ENCODE measurements at places on chromosomes 4 and X. TPM values are rescaled to one million over a fixed set of nuclear protein-coding genes. Genes with fewer than 3 reads are reported as not detected.
A peak's percentile ranks its signal among the peaks of the same experiment; 100 is the strongest.

DNA sequence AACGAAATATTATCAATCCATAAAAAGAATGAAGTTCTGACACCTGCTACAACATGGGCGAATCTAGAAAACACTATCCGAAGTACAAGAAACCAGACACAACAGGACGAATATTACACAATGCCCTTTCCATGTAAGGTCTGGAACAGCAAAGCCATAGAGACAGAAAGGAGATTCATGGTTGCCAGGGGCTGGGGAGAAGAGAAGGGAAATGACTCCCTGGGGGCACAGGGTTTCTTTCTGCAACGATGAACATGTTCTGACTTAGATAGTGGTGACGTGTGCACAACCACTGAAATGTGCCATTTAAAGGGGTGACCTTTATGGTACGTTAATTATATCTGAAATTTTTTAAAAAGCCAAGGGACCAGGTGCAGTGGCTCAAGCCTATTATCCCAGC, 28.3 kb downstream of the GPR143 start:
- no peak for DNase-seq

DNA sequence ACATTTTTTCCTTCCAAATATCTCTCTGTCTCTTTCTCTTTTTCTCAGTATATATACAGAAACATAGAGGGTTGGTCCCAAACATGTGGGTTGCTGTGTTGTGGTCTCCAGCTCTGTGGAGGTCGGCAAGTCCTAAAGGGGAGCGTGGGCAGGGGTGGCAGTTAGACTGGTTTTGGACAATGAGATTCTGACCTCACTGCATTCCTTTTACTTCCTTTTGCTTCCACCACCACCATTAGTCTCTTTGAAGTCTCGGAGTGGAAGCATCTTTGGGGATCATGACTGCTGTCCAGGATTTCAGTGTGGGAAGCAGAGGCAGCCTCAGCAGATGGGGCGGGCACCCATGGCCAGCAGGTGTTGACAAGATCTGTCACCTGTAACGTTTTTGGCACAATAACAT, 1091.8 kb downstream of the RAPGEF2 start:
- DNase-seq, result no peak

DNA sequence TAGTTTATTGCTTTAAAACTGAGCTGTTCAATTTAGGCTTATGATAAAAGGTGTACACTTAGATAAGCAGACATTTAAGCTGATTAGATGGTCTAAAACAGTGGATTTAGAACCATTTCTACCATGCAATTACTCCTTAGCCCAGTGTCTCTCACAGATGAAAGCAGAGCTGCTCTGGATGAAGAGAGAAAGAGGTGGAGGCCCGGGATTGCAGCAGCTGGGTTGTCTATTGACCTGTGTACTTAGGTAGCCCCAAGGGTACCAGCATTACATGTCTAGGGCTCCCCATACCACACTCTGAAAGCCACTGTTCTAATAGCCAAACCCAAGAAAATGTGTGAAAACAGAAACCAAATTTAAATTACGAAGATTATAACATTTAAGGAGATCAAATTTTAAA, 86.0 kb upstream of the GIMD1 start:
- DNase-seq, result no peak

DNA sequence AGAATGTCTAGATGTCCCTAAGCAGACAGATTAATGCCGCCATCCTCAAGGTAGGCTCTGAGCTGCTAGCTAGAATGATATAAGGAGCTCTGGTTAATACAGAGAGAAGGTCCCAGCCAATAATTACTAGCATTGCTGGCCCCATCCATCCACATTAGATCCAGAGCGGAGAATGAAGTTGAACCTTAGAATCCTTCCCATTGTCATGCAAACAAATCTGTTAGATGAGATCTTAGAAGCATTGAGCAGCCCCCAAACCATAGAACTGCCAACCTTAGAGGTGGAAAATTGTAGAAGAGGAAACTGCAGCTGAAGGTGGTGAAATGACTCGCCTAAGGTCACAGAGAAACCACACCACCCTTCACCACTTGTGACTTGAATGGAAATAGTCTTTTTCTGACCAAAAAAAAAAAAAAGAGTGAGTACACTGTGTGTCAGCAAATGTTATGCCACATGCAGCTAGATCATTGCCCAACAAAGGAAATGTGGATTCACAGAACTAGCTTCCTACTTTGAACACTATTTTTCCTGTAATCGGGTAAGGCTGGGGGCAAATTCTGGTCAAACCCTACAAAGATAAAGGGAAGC, 162.1 kb downstream of the SMIM20 start:
- no peak for DNase-seq

GRCh38 chr4:86938771-86939520, 4.1 kb downstream of the AFF1 start:
- peak; percentile 59 for DNase-seq

DNA sequence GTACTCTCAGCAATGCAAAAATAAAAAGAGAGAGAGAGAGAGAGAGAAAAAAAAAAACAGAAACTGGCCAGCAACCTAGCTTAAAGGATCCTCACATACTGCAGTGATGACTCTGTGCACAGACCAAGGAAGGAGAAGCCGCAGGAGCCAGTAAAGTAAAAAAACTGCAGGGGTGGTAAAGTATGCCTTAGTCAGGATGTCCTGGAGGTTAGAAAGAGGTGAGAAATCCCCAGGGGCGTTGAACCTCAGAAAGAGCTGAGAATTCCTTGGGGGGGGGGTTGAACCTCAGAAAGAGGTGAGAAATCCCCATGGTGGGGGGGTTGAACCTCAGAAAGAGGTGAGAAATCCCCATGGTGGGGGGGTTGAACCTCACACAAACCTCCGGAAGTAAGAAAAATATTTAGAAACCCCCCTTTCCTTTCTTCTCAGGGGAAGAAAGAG, 48.0 kb downstream of the MAGEA9 start:
- DNase-seq, result peak; percentile 7

DNA sequence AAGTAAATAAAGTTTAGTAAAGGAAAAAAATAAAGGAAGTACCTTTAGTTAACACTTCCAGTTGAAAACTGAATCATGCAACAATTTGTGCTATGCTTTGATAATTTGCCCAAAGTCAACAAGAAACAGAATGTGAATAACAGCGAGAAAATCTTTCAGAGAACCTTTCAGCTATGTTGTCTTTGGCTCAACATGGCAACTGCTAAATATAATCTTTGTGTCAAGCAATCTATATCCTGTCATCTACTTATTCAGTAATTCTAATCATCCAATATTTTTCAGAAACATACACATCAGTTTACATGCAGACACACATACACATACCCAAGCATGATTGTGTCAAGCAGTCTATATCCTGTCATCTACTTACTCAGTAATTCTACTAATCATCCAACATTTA, 136.0 kb upstream of the PABPC4L start:
- no peak for DNase-seq

DNA sequence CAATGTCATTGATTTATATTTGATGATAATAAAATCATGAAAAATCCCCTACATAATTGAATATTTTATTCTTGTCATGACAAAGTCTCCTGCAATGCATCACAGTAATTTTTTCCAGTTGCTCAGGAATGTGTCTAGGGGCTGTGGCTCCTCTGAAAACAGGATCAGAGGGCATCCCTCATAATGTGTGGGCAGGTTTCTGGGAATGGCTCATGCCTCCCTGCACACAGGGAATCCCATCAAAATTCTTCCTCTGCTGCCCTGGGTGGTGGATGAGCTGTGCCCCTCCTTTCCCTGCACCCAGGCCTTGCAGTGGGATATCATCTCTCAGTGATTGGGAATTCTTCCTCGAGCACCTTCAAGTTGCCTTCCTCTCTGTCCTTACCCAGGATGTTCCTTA, 20.4 kb upstream of the PUDP start:
- DNase-seq, result no peak

- DNase-seq, result no peak
Observed at GRCh38 chrX:111460607-111461006, 48.6 kb upstream of the DCX start.

DNA sequence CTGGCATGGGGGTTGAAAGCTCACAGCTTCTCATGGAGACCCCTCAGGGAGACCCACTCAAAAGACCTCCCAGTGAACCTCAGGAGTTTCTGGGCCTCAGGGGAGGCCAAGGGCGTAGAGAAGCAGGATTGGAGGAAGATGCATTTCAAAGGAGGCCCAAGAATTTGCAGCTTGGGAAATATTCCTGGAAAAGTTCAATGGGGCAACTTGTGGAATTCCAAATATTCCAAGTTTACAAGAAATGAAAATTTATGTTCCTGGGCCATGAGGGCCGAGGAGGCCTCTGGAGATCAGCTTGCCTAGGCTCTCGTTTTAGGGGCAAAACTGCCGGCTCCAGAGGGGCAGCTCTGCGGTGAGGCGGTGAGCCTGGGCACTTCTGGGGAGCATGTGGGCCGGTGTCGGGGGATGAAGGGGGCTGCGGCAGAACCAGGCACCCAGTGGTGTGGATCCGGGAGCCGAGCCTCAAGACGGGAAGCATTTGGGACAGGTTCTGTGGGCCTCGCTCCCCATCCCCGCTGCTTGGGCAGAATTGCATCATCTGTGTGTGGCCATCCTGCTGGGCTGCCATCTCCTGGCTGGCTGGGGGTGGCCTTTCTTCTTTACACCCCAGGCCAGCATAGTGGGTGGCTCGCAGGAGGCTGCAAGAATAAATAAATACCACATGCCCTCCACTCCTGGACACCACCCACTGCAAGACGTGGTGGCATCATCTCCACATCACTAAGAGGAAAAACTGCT, 54.6 kb upstream of the GPR78 start:
- DNase-seq, result no peak

GRCh38 chr4:77172336-77172735, 15.3 kb downstream of the CCNG2 start:
- no peak for DNase-seq

DNA sequence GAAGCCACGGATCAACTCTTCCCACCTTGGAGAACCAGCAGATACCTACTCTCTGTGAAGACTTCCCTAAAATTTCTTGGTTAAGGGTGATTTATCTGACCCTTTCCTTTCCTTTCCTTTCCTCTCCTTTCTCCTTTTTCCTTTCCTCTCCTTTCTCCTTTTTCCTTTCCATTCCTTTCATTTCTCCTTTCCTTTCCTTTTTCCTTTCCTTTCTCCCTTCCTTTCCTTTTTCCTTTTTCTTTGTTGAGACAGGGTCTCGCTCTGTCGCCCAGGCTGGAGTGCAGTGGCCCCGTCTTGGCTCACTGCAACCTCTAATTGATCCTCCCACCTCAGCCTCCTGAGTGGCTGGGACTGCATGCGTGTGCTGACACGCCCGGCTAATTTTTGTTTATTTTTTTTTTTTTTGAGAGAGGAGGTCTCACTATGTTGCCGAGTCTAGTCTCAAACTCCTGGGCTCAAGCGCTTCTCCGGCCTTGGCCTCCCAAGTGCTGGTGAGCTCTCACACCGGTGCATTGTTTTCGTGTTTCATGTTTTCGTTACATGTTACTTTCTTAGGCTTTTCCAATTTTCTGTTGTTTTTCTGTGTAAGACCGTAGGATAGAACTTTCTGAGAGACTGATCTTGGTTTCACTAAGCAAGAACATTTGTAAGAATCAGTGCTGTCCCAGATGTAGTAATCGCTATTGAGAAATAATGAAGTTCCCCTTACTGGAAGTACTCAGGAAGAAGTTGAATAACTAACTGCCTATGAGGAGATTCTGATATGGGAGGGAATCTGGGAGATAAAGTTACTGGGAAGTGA, 2.0 kb downstream of the TMEM165 start:
- no peak for DNase-seq

- no peak for DNase-seq
Observed at GRCh38 chrX:21933077-21933476, 7.4 kb upstream of the SMS start.

- no peak for DNase-seq
Observed at GRCh38 chr4:182776376-182777105, 140.6 kb downstream of the DCTD start.

DNA sequence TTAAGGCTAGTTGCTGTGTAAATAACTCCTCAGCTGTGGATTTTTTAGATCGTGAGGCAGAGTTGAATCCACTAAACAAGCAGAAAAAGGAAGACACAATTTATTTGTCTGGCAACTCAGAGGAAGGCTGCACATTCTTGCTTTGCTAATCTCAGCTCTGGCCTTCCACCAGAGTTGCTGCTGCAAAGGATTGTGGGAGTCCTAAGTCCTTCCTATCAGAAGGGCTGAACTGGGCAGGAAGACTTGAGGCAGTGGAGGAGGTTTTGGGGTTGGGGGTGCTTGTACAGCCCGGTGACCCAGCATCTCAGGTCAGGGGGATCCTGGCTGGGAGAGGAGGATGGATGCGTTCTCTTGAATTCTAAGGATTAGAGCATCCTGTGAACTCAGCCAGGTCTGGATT, 11.0 kb upstream of the VSIG1 start:
- no peak for DNase-seq

DNA sequence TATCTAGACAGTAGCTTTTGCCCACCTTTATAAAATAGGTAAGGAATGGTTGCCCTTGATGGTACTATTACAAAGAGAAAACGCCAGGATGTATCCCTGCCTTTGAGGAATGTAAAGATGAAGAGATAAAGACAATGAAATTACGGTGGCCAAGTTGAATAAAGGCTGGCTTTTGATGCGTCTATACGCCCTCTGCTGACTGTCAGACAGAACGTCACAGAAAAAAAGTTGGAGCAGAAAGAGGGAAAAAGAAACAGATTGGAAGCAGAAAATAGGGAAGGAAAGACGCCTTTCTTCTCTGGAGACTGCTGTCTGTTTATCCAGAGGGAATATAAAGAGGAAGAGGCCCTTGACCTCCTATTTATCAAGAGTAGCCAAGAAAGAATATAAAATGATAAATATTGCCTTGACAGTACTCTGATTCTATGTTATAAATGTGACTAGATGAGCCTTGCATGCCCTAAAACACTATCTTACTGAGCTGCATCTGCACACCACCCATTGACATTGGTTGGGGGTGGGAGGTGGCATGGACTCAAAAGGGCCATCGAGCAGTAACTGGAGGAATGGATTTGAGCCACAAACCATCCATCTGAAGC, 30.6 kb downstream of the PCDH19 start:
- no peak for DNase-seq

GRCh38 chrX:24190500-24191156, 41.1 kb downstream of the ZFX start:
- DNase-seq, result no peak

DNA sequence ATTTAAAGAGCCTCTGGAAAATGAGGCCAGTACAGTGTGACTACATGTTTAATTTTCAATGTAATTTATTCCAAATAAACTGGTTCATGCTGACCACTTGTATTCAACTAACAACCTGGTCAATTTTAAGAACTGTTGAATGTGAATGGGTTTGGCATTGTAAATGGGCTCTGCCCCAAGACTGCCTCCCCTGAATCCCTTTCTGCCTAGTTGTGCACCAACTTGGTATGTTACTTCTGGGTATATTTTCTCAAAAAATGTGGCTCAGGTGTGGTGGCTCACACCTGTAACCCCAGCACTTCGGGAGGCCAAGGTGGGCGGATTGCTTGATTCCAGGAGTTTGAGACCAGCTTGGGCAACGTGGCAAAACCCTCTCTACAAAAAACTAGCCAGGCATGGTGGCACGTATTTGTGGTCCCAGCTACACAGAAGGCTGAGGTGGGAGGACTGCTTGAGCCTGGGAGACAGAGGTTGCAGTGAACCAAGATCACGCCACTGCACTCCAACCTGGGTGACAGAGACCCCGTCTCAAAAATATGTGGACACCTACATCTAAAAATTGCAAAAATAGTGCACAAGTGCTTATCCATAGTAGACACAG, 7.2 kb downstream of the RPL9 start:
- no peak for DNase-seq

Gene AWAT2
- not detected for total RNA-seq

Gene HTT-AS
- total RNA-seq, result not detected

Gene CT45A1
- not detected for total RNA-seq

Gene SH2D1A
- total RNA-seq, result 5.9 TPM

Gene RBM47
- 6.2 TPM for total RNA-seq

Gene MAMLD1
- total RNA-seq, result under 0.01 TPM

Gene EXOC1L
- total RNA-seq, result not detected

Gene ADAMTS3
- total RNA-seq, result 1.1 TPM

Gene KLKB1
- under 0.01 TPM for total RNA-seq

Gene ANXA3
- 4.6 TPM for total RNA-seq

Measured in hematopoietic multipotent progenitor cell (in vitro differentiated cells).